ENCODE measurements at places on chromosomes 4 and X.
A peak's percentile ranks its signal among the peaks of the same experiment; 100 is the strongest.

- no peak for DNase-seq
Observed at GRCh38 chr4:108107101-108107500, 61.6 kb downstream of the LEF1 start.

DNA sequence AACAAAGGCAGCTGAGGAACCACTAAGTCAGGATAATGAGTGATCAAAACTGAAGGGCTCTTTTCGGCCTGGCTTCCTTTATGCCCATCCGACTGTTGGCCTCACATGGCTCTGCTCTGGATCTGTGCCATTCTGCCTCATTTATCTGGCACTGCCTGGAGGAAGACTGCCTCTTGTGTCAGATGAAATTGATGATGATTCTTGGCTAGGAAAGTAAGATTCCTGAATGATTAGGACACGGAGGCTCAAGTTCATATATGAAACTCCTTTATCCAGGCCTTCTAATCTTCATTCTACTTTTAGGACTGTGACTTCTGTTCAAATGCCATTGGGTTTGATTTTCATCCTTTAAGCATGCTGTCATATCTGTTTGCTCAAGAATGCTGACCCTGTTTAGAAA lies 475.4 kb upstream of the RPS6KA3 start:
- DNase-seq = no peak

- DNase-seq = no peak
Observed at GRCh38 chr4:168279556-168279955, 39.0 kb downstream of the DDX60 start.

DNA sequence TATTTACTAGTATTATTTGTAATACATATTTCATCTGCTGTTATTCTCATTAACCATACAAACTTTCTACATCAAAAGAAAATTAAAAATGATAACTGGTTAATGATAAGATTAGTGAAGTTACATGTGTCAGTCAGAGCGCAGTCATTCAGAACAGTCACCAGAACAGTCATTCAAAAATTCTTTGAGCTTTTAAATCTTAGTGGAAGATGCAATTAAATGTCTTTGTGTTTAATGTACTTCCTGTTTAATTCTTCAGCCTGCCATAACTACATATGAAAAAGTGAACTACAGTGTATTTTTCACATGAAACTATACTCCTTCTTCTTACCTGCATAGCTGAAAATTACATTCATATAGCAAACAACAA lies 179.7 kb upstream of the NDST4 start:
- no peak for DNase-seq

DNA sequence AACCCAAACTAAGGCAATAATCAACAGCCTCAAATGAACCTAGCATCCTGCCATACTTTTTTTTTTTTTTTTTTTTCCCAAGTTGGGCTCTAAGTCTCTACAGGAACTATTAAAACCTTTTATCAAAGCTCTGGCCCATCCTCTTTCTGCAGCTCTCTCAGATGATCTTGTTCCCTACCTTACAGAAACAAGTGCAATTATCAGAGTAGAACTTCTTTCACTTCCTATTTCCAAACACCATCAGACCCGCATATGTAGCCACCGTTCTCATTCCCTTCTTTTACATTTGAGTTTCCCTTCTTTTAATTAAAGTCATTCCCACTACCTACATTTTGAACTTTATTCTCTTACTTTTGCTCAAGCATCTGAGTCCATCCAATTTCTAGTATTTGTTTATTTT lies 690.6 kb downstream of the DMD start:
- no peak for DNase-seq

- DNase-seq = no peak
Observed at GRCh38 chr4:175714686-175715085, 97.4 kb downstream of the GPM6A start.

DNA sequence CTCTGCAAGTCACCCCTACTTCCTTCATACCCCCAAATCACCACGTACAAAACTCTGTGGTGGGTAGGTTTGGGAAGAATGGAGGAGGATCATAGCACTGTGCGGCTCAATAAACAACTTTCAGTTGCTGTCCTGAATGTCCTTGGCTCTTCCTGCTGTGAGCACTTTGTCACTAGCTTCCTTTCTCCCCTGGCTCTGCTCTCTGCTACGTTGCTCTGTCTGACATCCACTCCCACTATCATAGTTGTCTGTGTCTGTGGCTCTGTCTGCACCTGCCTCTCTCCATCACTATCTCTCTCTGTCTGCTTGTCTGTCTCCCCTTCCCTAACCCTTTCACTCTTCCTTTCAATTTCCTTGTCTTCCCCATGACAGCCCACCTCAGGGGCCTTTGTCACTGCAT lies 21.2 kb upstream of the SMPX start:
- DNase-seq = no peak

DNA sequence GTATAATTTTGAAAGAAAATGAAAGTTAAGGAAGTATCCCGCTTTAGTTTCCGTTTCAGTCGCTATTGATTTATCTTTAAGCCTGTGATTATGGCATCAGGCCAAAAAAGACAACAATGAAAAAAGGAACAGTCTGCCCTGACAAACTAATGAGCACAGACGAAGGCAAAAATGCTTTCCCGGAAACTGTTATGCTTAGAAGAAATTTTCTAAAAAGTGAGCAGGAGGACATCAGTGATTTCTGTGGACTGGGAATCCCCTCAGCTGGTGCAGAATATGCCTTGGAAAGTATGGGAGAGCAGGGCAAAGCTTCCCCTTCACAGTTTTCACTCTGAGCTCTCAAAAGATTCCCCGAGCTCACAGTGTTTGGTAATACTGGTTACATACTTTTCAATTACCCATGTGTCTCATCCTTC lies 5.1 kb upstream of the CXCL10 start:
- no peak for DNase-seq

DNA sequence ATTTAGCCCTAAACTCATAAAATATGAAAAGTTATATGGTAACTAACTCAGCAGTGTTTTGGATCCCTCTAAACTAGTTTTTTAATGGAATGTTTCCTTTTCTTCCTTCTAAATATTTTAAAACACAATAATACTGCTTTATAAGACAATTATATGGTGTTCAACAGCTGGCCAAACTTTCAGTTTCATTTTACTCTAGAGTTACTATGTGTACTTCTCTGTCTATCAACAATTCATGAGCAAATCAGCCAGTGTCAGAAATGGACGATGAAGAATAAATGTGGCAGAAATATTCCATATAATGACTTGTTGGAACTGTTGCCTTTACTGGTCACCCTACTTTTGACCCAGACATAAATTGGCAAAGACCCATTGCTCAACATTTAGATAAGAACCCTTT lies 64.8 kb upstream of the CXXC4 start:
- no peak for DNase-seq

GRCh38 chr4:42167709-42168108 lies 15.3 kb upstream of the BEND4 start:
- no peak for DNase-seq

GRCh38 chr4:76306882-76307659 lies 538 bp downstream of the STBD1 start:
- DNase-seq = peak; percentile 40

DNA sequence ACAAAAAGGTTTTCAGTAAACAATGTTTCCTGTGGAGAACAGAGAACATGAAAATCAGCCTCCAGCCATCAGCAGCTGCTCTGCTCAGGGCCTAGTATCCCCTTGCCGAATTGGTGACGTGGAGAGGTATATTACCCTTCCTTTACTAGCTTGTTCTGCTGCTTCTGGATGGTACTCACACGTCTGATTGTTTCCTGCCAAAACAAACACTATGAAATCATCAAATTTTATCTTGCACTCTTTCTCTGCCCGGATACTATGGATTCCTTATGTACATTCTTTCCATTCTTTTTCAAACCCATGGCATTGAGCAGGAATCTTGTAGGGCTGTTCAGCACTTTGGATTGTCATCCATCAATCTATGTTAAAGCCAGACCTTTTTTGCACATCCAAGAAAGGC lies 18.8 kb upstream of the METAP1 start:
- DNase-seq = no peak

DNA sequence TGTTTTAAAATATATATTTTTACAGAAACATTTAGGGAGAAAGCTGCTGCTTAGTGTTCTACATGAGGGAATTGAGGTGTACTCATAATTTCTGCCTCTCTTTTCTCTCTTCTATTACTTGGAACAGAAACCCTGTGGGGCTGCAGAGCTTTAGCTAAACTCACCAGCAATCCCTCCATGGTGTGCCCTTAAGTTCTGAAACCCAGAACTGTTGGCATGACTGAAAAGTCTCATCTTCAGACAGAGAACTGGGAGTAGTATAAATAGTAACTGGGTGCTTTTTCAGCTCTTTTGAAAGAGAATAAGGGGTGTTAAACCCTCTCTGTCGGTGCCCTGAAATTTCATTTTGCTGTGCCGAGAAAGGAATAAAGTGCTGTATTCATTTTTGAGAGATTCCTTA lies 294.9 kb upstream of the BOD1L1 start:
- DNase-seq = no peak

GRCh38 chrX:148422526-148422925 lies 77.9 kb upstream of the AFF2 start:
- no peak for DNase-seq

- DNase-seq = peak; percentile 29
Observed at GRCh38 chrX:140766024-140766611, 56.6 kb downstream of the LINC00632 start.

DNA sequence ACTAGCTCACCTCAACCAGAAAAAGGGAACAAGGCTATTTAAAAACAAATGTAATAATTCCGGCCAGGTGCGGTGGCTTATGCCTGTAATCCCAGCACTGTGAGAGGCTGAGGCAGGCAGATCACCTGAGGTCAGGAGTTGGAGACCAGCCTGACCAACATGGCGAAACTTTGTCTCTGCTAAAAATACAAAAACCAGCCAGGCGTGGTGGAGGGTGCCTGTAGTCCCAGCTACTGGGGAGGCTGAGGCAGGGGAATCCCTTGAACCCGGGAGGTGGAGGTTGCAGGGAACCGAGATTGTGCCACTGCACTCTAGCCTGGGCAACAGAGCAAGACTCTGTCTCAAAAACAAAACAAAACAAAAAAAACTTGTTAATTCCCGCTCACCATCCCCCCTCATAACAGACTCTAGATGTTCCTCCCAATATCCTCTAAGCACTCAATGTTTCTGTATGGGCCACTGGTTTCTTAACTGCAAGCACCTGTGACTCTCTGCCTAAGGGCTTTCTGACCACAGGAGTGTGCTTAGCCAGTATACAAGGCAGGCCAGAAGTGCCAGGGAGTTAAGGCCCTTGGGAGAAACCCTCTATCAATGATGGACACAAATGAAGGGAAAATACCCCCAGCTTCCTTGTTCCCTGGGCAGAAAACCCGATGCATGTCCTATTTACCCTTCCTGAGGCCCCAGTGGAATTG lies 21.0 kb upstream of the THOC2 start:
- DNase-seq = no peak

GRCh38 chr4:52550186-52550585 lies 108.9 kb downstream of the USP46 start:
- DNase-seq = no peak

- DNase-seq = no peak
Observed at GRCh38 chrX:12463052-12463451, 324.8 kb downstream of the FRMPD4 start.

GRCh38 chr4:3213106-3213425 lies 35.9 kb upstream of the MSANTD1 start:
- no peak for DNase-seq

GRCh38 chrX:129262912-129263311 lies 260.4 kb downstream of the SMARCA1 start:
- DNase-seq = no peak

- no peak for DNase-seq
Observed at GRCh38 chr4:89295415-89295927, 12.1 kb downstream of the GPRIN3 start.

- no peak for DNase-seq
Observed at GRCh38 chrX:49977319-49978090, 55.1 kb downstream of the CLCN5 start.

- DNase-seq = no peak
Observed at GRCh38 chr4:39353478-39354253, 12.5 kb downstream of the RFC1 start.

GRCh38 chr4:98921292-98921691 lies 7.6 kb downstream of the EIF4E start:
- DNase-seq = no peak

DNA sequence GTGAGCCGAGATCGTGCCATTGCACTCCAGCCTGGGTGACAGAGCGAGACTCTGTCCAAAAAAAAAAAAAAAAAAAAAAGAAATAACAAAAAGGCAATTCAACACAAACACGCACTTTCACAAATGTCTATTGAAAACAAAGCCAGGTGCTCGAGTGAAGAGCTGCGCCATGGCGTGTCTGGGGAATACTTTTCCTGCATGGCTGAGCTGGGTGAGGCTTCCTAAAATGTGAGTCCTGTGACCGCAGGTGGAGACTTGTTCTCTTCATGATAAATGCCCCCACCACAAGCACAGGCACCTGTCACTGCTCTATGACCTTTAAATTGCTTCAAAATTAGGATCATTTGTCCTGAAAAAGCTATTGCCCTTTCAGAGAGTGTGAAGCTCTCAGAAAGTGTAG lies 4.0 kb upstream of the ABLIM2 start:
- DNase-seq = no peak
